ENCODE measurements at places on chromosomes 6 and 20. TPM values are rescaled to one million over a fixed set of nuclear protein-coding genes. Genes with fewer than 3 reads are reported as not detected.

DNA sequence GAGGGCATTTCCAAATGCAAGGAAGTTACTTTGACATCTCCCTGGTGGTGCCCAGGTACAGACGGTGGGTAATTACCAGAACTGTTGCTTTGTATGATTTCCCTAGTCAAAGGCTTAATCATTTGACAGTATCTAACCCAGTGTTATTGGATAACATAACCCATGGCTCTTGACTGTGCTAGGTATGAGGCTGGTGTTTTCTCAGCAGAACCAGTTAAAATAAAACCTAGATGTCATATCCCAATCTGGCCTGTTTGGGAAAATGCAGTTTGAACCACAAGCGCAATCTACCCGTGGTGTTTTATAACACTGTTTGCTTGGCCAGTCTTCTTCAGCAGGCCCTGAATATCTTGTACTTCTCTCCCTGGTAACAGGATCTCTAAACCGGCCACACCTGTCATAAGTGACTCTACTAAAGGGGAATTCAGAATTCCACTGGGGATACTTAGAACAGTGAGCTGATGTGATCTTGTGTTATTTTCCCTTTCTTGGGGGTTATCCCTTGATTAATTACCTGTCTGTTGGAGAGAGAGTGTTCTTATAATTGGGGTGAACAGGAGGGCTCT lies 32.8 kb downstream of the PPP1R14C start:
- no peak for DNase-seq

DNA sequence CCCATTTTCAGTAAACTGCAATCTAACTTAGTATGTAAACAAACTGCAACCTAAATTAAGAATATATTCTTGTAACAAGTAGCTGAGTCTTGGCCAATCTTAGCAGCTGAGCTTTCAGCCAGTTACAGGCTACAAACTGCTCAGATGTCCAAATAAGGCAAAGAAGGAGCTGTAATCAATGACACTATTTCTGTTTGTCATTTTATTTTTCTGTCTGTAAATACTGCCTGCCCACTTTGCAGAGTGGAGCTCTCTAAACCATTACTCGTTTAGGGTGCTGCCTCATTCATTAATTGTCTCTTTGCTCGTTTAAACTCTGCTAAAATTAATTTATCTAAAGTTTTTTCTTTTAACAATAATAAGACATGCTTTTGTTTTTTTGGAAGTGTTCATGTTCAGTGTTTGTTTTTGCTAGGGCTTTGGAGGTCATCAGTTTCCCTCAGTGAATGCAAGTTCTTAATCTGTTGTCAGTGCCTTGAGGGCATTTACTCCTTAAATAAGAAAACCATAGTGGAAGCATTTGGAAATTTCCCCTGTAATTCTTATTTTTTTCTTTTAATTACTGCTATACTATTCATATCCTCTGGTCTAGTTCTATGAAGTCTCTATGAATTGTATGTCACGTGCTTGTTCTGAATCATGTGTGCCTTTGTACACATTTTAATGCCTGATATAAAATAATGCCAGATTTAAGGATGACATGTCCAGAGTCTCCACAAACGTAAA lies 3.6 kb upstream of the PRL start:
- no peak for DNase-seq

The TINAG gene
- not detected for total RNA-seq

The MYLK4 gene
- 2.1 TPM for total RNA-seq

DNA sequence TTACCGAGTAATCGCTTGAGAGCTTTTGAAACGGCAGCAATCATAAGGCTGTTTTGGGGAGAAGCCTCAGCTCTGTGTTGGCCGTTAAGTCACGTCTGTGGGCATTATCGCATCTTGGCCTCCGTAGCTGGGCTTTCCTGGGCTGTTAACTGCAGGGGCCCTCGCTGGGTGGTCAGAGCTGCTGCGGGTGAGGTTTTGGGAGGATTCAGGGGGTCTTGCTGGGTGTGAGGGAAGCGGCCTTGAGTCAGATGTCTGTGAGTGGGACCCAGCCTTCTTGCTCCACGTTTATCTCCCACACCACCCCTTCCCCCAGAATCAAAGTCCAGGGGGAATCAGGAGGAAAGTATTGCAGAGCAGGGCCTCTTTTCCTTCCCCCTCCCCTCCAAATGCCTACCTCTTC lies 3.2 kb upstream of the APCDD1L start:
- no peak for DNase-seq

Measured in upper lobe of left lung (tissue), 6 donors.